ENCODE measurements at places on chromosomes 1 and 21.

- DNase-seq: no peak
These were observed 7.4 kb downstream of the NFIA start for GRCh38 chr1:61089741-61090140.

DNA sequence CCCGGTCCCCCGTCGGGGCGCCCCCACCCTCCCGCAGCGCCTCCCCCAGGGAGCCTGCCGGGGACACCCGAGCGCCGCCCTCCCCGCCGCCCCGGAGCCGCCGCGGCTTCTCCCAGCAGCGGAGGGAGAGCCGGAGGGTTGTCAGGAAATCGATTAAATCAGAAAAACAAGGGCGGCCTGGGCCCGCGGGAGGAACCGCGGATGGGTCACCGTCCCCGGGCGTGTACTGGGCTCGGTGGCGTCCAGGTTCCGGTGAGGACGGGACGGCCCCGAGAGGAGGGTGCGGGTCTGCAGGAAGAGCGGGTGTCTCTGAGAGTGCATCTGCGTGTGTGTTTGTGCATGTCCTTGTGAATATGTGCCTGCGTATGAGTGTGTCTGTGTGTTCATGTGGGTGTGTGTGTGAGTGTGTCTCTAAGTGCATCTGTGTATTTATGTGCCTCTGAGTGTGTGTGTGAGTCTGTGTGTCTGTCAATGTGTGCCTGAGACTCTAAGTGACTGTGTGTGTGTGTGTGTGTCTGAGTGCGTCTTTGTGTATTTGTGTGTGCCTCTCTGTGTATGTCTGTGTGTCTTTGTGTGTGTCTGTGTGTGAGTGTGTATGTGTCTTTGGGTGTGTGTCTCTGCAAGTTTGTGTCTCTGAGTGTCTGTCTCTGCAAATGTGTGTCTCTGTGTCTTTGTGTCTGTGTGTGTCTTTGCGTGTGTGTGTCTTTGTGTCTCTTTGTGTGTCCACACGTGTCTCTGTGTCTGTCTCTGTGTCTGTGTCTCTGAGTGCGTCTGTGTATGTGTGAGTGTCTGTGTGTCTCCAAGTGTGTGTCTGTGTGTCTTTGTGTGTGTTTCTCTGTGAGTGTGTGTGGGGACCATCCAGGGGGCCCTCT is 1.1 kb downstream of the SPSB1 start:
- DNase-seq: peak; percentile 48

DNA sequence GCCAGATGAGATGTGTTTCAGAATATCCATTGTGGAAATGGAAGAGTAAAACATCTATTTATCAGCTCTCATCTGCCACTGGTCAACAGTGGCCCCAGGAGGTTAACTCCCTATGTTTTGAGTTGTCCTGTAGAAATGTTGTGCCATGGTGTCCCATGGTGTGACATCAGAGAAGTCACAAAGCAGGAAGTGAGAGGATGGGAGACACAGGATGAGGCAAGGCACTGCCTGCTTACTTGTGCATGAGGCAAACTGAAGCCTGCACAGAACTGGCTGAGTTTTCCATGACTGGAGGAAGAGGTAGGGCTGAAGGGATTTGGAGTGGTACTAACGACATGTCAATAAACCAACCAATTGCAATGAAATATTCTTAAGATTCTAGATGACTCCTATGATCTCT is 131.5 kb upstream of the ZNF644 start:
- no peak for DNase-seq

- DNase-seq: no peak
These were observed 399.9 kb downstream of the HHAT start for GRCh38 chr1:210728437-210729149.

GRCh38 chr1:53740621-53741105 is 1.7 kb upstream of the GLIS1 start:
- peak; percentile 87 for DNase-seq

DNA sequence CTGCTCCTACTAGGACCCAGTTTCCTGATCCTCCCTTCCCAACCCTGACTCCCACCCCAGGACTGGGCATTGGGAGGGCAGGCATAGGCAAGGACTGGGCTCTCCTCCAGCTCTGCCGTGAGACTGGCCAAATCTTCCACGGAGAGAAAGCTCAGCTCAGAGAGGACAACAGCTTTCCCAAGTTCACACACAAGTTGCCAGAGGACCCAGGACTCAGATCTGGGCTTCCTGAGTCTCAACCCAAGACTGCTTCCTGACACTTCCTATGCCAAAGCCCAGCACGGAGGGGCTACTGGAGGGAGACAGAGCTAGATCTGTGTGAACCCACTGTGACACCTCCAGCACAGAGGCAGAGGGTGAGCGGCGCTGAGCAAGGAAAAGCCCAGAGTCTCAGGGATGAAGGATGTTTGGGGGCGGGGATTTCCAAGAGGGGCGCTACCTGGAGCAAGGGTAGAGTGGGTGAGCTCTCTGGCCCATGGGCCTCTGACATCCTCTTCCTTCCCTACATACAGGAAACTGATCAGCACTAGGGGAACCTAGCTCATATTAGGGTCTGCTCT is 7.1 kb downstream of the PDZK1IP1 start:
- no peak for DNase-seq

DNA sequence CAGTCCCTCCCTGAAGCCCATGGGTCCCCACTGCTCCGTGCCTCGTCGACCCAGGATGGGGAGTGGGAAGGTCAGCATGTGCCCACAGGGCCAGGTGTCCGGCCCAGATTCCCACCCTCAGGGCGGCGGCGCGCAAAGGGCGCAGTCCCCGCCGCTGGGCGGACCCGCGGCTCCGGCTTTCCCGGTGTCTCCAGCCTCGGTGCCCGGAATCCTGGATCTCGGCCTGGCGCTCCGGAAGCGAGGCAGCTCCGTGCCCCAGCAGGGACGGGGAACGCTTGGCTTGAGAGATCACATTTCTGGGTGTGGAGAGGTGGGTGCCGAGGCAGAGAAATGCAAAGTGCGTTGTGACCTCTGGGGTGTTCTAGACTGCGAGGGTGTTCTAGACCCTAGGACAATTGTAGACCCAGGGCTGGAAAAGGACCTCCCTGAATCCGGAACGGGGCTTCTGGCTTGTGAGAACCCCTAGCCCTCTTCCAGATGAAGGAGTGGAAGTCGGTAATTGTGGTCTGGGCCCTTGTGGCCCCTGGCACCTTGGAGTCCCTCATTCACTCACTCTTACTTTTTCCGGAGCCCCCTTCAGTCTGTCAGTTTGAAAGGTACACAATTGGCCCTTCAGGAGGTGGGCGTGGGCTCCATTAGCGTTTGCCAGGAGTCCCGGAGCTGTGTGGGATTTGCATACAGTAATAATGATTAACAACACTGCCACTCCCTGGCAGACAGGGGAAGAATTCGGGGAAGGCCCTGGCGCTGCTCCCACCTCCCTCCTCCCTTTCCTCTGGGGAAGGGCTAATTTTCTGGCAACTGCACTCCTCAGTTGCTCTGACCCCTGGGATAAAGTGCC is 1.6 kb upstream of the KCND3 start:
- no peak for DNase-seq

DNA sequence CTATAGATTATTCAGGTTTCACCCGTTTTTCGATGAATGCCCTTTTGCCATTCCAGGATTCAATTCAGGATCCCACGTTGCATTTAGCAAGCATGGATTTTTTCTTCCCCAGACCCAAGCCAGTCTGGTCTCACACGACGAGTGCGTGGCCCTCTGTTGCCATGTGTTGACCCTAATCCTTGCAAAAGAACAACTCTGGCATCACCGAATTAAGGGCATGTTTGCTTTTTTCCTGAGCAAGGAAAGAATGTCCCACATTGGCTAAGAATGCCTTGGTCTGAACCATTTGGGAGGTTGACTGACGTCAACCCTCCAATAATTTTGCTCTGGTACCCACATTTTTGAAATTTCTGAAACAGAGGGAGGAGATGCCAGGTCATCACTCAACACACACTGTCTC is 153.0 kb upstream of the WNT4 start:
- DNase-seq: no peak

- DNase-seq: peak; percentile 38
These were observed 241.0 kb downstream of the KCNJ6 start for GRCh38 chr21:37675202-37675801.

- DNase-seq: no peak
These were observed 220.5 kb downstream of the FOXD2 start for GRCh38 chr1:47658161-47658920.

GRCh38 chr1:107748531-107748930 is 216.4 kb downstream of the VAV3 start:
- peak; percentile 1 for DNase-seq

GRCh38 chr1:222048094-222048595 is 306.3 kb upstream of the DUSP10 start:
- peak; percentile 74 for DNase-seq

DNA sequence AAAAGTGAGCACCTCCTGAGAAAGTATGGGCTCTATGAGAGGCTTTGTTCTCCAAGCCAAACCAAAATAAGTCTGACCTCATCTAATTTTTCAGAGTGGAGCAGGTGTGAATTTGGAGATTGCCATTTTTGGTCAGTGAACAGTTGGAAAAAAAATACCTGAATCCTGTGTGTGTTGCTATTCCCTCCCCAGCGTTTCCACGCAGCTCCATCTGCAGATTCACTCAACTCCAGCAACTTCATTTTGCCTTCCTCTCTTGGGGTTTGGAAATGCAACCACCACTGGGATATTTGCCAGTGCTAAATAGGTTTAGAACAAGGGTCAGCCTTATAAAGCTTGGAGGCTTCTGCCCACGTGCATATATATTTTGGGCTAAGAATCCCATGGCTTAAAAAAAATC is 11.2 kb downstream of the CASQ2 start:
- no peak for DNase-seq

DNA sequence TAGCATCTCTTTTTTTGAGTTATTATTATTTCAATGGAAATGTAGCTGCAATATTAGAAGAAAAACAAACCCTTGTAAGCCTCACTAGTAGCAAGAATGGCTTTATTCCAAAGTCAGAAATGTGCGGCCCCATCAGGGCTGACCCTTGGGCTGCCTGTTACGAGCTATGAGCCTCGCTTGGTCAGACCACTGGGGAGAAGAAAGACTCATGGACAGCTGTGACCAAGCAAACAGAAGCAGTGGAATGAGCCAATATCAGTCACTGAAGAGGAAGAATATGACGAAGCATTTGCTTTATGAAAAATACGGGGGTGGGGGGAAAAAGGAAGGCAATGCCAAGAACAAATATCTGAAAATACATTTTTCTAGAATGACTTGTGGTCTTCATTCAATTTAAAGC is 504.5 kb downstream of the LMO4 start:
- DNase-seq: peak; percentile 91

GRCh38 chr1:30806381-30807317 is 49.1 kb upstream of the LAPTM5 start:
- DNase-seq: no peak

DNA sequence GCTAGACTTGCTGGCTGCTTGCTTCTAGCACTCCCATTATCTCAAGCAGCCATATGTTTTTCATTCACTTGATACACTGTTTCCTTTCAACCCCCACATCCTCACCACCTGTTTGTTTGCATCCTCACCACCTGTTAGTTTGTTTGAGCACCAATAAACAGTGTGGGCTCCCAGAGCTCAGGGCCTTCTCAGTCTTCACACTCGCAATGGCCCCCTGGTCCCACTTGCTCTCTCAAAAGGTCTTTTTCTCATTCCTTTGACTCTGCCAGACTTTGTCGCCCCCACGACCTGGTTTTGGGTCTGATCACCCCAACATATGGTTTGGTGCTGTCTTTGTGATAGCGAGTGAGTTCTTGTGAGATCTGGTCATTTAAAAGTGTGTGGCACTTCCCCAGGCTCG is 6.2 kb upstream of the PADI4 start:
- DNase-seq: no peak

GRCh38 chr1:40897513-40897912 is 35.4 kb upstream of the CITED4 start:
- peak; percentile 50 for DNase-seq

GRCh38 chr1:223659711-223660110 is 5.8 kb downstream of the CAPN8 start:
- DNase-seq: no peak

DNA sequence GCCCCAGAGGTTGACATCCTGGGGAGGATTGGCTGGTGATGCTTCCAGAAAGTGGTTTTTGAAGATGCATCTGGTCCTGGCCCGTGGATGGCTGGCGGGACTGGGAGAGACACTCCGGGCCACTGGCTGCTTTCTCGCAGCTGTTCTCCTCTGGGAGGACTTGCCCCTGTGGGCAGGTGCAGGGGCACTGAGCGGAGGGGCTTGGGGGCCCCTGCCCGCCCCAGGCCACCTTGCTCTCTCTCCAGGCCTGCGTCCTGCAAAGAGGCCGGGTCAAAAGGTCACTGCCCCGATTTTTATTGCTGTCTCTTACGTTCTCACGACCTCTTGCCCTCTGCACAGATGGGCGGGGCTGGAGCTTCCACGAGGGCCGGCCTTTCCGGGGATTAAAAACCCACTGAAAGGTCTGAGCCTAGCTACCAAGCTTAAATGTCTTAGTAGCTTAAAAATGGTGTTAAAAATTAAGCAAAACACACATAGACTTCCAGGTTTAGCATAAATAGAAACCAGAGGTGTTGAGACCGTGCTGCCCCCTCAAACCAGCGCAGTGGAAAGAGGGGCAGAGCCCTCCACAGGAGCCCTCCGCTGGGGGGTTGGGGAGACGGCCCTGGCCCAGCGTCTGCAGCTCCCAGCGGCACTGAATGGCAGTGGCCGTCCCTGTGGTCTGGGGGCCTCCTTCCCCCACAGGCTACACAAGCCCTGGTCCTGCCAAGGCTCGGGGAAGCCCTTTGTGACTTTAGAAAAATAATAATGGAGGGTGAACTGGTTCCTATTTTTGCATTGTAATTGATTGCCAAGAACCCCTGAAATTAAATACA is 43.9 kb downstream of the SKI start:
- no peak for DNase-seq

DNA sequence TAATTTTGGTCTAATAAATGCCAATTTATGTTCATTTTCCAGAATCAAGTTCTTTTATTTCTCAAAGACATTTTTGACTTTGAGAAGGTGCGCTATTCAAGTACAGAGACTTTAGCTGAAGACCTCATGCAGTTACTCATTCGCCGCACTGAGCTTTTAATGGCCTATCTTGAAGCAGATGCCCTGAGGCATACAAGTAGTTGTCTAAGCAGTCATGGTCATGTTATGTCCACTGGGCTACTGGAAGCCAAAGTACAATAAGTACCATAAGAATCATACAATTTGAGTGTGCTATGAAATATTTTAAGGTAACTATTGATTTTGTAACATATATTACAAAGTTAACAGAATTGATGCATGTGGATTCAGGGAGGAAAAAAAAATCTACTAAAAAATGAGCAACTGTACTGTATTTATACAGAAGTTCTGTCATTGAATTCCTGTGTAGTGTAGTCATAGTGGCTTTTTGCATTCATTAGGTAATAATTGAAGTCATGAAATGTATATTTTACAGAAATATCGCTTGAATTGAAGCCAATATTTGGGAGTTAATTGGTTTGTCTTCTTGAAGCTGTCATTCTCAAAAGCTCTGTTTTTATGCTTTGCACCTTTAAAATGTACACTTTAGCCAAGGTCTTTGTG is 13.5 kb upstream of the NEXN start:
- peak; percentile 74 for DNase-seq

- peak; percentile 90 for DNase-seq
These were observed 63.7 kb downstream of the MACF1 start for GRCh38 chr1:39268112-39268581.

DNA sequence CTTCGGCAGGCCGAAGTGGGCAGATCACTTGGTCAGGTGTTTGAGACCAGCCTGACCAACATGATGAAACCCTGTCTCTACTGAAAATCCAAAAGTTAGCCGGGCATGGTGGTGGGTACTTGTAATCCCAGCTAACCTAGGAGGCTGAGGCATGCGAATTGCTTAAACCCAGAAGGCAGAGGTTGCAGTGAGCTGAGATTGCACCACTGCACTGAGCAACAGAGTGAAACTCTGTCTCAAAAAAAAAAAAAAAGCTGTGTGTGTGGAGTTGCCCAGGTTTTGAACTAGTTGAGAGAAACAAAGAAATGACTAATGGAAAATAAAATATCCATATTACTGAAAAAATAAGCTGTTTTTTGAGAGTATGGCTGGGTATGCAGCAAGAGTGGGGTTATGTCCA is 100.2 kb downstream of the GTF2B start:
- DNase-seq: peak; percentile 12
